Activated CD8-positive, alpha-beta memory T cell treated with anti-CD3 and anti-CD28 coated beads for 36 hours (primary cell): ENCODE measurements at places on chromosomes 12 and 14. TPM values are rescaled to one million over a fixed set of nuclear protein-coding genes. Genes with fewer than 3 reads are reported as not detected.

GPRC5D gene
- total RNA-seq: not detected

CLEC7A gene
- not detected for total RNA-seq

EID3 gene
- 6.3 TPM for total RNA-seq

ADGRD1 gene
- 0.57 TPM for total RNA-seq

CISTR gene
- total RNA-seq: not detected

KRT6C gene
- total RNA-seq: not detected

APAF1 gene
- 14.7 TPM for total RNA-seq

APOF gene
- total RNA-seq: not detected

ZNF605 gene
- 6.9 TPM for total RNA-seq

YAF2 gene
- 33.9 TPM for total RNA-seq

LRRK2 gene
- 0.25 TPM for total RNA-seq

GUCY2C gene
- total RNA-seq: not detected

TPH2 gene
- total RNA-seq: not detected

SCNN1A gene
- 1.5 TPM for total RNA-seq

C12orf60 gene
- total RNA-seq: 3.7 TPM

KRT78 gene
- not detected for total RNA-seq

COCH gene
- total RNA-seq: 3.1 TPM

MYO1H gene
- total RNA-seq: not detected

MUCL1 gene
- not detected for total RNA-seq

RD3L gene
- total RNA-seq: not detected

CLEC6A gene
- not detected for total RNA-seq

NTF3 gene
- total RNA-seq: not detected

LALBA gene
- not detected for total RNA-seq

MYF6 gene
- total RNA-seq: not detected

NRXN3 gene
- total RNA-seq: not detected

COX8C gene
- not detected for total RNA-seq

AKAP3 gene
- total RNA-seq: 2.9 TPM

PRIM1 gene
- total RNA-seq: 78.0 TPM

MYH6 gene
- total RNA-seq: not detected

CCDC184 gene
- 1.2 TPM for total RNA-seq

CLEC4D gene
- total RNA-seq: not detected

FBRSL1 gene
- total RNA-seq: 60.3 TPM

PROX2 gene
- 0.50 TPM for total RNA-seq

KCNMB4 gene
- total RNA-seq: 0.38 TPM

GNG2 gene
- total RNA-seq: 110 TPM

ESPL1 gene
- total RNA-seq: 59.6 TPM

SLC25A47 gene
- total RNA-seq: not detected

PIWIL1 gene
- not detected for total RNA-seq

ANO4 gene
- total RNA-seq: not detected

SYNDIG1L gene
- not detected for total RNA-seq

KSR2 gene
- total RNA-seq: not detected

USP5 gene
- 151 TPM for total RNA-seq

METTL17 gene
- 106 TPM for total RNA-seq

CCDC177 gene
- not detected for total RNA-seq

CRY1 gene
- total RNA-seq: 38.0 TPM

STYK1 gene
- 1.2 TPM for total RNA-seq

NEUROD4 gene
- total RNA-seq: not detected

MGP gene
- total RNA-seq: not detected

RPL10L gene
- total RNA-seq: not detected

HVCN1 gene
- total RNA-seq: 30.3 TPM

TEAD4 gene
- 2.2 TPM for total RNA-seq

NKX2-8 gene
- total RNA-seq: not detected

ADAMTS20 gene
- not detected for total RNA-seq

SPX gene
- 0.51 TPM for total RNA-seq

SAMD15 gene
- 0.61 TPM for total RNA-seq

GPD1 gene
- total RNA-seq: 0.44 TPM

PTPRR gene
- not detected for total RNA-seq

HOXC11 gene
- not detected for total RNA-seq
